ENCODE measurements at places on chromosomes 3 and 15. TPM values are rescaled to one million over a fixed set of nuclear protein-coding genes. Genes with fewer than 3 reads are reported as not detected.

DNA sequence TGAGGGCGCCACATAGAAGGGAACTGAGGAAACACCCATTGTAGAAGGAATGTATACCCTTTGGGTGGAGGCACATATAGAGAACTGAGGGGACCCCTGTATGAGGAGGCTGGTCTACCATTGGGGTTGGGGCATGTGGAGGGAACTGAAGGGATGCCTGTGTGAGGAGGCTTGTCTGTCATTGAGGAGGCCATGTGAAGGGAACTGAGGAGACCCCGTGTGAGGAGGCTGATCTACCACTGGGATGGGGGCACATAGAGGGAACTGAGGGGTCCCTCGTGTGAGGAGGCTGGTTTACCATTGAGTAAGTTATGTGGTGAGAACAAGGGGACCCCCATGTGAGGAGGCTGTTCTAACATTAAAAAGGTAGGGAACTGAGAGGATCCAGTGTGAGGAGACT lies 156.1 kb downstream of the FBLN2 start:
- no peak for DNase-seq

GRCh38 chr3:182739619-182740018 lies 53.7 kb upstream of the ATP11B start:
- peak; percentile 4 for DNase-seq

DNA sequence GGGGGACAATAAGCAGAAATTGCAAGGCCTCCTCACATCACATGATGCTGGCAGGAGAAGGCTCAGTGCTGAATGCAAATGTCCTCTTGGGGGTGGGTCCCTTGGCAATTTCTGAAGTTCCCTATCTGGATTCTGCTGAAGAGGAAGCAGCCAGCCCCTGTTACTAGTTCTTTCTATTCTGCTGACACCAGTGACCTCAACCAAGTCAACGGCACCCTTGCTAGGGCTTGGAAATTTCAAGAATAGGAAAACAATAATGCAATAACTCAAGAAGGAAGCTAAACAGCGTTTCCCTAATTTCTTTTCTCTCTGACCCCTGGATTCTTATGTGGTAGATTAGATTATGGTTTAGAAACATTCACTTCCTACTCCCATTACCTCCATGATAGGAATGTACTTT lies 46.2 kb upstream of the FOXP1 start:
- DNase-seq: no peak

CCR3 gene
- polyA plus RNA-seq: not detected

GOLGA8R gene
- 1.1 TPM for polyA plus RNA-seq

DNA sequence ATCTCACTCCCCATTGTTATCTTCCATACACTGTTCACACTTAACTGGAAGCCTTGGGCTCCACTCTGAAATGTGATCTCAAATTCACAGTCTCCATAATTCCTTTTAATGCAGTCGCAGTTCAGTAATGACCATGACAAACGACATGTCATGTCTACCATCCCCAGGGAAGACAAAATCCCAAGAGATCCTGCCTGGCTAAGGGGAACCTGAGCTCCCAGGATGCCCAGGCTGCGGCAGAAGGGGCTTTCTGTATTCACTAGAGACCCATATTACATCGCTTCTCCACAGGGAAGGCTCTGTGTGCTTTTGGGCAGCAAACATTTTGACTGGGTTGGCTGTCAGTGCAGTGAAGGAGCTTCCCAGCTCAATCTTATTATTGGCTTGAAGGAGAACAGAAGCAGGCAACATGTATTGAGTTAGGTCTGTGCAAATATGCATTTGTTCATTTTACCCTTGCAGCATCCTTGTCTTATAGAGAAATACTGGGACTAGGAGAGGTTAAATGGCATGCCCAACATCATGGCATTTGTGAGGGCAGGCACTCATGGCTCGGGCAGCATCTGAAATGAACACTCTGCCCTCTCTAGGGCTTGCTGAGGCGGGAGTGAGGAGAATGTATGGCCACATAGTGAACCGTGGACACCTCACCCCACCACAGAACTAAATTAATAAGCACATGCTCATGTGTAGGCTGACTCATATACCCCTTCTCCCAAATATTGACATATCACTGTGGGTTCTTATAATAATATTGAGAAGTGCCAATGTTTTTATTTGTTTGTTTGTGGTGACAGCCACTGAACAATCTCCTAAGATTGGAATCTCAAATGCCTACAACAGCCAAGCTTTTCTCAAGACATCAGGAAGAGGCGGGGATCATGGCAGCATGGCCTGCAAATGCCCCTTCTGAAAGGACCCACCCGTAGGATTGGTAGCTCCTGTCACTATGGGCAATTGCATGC lies 141.6 kb upstream of the FOXB1 start:
- DNase-seq: no peak

STRIT1 gene
- polyA plus RNA-seq: not detected

TLR9 gene
- 0.07 TPM for polyA plus RNA-seq

ATP8B4 gene
- polyA plus RNA-seq: 0.23 TPM

All from BJ (cell line).